ENCODE measurements at places on chromosomes 11 and 22.
A peak's percentile ranks its signal among the peaks of the same experiment; 100 is the strongest.

DNA sequence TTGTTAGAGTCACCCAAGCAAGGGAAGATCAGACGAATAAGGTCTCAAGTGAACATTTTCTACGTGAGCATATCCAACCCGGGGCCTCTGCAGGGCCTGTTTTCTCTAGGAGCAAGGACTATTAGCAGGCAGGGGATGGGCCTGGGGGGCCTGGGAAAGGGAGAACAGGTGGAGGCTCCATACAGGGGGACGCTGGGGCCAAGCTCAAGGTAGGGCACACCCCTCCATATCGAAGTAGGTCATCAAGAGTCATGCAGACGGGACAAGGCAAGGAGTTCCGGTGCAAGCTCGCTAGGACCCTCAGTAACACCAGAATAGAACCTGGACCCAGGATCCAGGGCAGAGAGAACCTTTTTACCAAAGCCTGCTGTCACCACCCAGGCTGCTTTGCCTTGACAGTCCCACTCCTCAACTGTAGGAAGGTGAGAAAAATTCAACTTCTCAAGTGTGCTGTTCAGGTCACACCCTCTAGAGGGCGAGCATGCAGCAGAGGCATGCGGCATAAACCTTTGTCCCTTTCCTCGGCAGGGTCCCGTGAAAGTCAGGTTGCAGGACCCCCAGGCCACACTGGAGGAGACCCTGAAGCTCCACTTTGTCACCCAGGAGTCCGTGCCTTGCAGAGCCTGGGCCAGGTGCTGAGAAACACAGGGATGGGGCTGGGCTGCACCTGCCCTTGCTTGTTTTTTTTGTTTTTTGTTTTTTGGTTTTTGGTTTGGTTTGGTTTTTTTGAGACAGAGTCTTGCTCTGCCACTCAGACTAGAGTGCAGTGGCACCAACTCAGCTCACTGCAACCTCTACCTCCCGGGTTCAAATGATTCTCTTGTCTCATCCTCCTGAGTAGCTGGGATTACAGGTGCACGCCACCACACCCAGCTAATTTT lies 8.6 kb upstream of the APOBEC3B start:
- DNase-seq = peak; percentile 37

DNA sequence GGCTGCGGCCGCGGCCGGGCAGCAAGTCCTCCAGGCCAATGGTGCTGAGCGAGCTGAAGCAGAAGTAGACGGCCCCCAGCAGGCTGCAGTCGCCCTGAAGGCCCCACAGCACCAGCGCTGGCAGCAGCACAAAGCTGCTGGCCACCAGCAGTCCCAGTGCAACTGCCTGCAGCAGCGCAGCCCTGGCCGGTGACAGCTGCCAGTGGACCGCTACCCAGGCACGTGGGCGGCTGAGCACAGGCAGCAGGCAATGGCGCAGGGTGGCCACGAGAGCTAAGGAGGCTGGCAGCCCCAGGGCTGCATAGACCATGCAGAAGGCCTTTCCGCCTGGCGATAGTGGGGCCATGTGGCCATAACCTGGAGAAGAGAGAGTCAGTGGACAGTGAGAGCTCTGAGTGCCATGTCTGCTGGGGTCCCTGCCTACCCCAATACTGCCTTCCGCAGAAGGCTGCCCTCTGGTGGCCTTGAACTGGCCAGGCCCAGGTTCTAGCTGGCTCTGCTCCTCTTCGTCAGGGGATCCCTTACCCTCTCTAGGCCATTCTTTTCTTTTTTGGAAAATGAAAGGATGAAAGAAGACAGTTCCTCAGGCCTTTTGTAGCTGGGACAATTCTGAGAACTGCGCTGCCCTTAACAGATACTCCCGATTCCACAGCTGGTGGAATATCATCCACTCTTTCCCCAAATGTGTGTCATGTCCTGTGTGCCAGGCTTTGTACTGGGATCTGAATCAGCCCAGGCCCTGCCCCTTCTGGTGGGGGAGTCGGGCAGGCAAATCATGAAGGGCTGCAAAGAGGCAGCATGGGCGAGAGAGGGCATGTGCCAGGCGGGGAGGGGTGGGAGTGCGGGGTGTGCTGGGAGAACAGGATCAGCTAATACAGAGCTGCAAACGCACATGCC lies 1.8 kb downstream of the KCNK7 start:
- no peak for DNase-seq

- no peak for DNase-seq
Measured at GRCh38 chr11:17547051-17547577, at the start of gene OTOG. Gene OTOG (plus strand): TSS chr11:17547259. CDS start chr11:17547373, 114 bp downstream.

DNA sequence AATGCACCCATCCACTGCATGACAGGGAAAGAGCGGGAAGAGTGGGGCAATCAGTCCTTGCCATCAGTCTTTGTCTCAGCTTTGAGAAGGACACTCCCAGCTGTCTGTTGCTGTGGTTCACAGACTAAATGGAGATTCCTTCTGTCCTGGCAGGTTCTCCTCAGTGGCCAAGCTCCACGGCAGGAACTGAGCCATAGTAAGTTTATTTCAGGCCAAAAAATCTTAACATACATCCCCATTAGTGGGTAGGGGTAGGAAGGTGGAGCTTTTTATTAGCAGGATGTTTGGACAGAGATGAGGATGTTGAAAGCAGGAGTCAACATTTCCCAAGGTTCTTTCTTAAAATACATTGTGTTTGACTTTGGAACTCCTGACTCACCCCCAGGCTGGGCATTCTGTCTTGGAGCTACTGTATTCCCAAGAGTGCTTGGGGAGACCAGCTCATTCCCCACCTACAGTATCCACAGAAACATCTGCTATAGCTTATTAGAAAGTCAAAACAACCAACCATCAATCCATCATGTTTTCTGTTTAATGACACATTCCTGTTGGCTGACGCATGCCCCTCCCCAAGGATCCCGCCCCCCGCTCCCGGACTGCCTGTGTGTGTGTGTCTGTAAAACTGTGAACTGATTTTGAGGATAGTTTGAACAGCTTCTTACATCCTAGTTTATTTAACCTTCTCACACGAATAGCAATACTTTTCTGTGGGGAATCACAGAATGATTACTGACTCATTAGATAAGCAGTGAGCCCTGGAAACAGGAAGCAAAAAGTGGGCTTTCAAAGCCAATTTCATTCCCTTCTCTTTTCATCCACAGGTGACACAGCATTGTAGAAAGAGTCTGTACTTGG lies 109.5 kb downstream of the CCDC81 start:
- DNase-seq = no peak

DNA sequence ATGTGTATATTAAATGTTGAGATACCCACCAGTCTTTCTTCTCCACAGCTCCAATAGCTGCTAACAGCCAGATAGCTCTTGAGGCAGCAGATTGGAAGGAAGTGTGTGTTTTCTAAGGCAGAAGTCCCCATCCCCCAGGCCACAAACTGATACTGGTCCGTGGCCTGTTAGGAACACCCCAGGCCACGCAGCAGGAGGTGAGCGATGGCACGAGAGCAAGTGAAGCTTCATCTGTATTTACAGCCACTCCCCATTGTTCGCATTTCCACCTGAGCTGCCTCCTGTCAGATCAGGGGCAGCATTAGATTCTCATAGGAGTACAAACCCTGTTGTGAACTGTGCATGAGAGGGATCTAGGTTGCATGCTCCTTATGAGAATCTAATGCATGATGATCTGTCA lies 12.7 kb downstream of the CCDC73 start:
- DNase-seq = no peak

GRCh38 chr11:78336877-78337553 lies 80.6 kb downstream of the GAB2 start:
- DNase-seq = no peak

- peak; percentile 77 for DNase-seq
Measured at GRCh38 chr11:117817368-117818040, 7.0 kb downstream of the FXYD2 start.

- no peak for DNase-seq
Measured at GRCh38 chr22:38424525-38425080, 30.4 kb downstream of the KCNJ4 start.

DNA sequence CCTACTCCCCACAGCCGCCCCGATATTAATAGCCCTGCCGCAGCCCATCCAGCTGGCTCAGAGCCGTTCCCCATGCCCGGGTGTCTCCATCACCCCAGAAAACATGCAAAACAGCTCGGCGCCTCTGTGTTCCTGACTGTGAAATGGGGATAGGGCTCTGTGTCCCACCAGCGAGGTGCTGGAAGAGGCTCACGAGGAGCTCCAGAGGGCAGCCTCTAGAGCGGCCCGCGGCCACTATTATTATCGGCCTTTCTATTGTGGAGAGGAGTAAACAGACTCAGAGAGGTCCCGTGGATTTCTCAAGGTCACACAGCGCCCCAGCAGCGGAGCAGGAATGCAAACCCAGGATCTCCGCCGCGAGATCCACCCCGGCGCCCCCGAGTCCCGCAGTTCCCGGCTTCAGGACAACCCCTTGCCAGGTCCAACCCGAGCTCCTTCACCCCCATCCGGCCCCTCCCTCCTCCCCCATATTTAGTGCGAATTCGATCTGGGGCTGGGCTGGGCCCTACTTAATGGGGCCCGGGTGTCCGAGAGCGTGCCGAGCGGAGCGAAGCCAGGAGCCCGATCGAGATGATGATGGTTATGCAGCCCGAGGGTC lies at the start of gene ACTN3:
Gene ACTN3, plus strand, starts transcription at position 536 of the 598 bp plus-strand sequence. Its CDS starts 35 bp downstream, at position 571.
- no peak for DNase-seq

- DNase-seq = peak; percentile 80
Measured at GRCh38 chr22:23144932-23145877, at the start of gene RAB36. Gene RAB36 (plus strand): TSS chr22:23145477. CDS start chr22:23146617, 1,140 bp downstream.

DNA sequence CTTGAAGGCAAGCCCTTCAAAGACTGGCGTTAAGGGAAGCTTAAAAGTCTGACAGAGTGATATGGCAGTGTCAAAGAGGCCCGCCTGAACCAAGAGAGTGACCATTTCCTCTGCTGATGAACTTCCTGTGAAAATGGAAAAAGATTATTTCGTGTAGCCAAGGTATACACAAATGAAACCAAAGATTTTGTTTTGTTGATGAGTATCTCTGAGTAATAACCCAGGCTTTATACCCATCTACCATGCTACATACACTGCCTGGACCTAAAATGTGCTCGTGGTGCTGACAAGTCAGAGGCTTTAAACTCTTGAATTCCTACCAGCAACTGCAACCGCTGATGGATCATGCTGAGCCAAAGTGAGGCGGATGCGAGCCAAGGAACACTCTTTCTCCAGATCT lies 21.0 kb upstream of the FNBP4 start:
- DNase-seq = no peak

DNA sequence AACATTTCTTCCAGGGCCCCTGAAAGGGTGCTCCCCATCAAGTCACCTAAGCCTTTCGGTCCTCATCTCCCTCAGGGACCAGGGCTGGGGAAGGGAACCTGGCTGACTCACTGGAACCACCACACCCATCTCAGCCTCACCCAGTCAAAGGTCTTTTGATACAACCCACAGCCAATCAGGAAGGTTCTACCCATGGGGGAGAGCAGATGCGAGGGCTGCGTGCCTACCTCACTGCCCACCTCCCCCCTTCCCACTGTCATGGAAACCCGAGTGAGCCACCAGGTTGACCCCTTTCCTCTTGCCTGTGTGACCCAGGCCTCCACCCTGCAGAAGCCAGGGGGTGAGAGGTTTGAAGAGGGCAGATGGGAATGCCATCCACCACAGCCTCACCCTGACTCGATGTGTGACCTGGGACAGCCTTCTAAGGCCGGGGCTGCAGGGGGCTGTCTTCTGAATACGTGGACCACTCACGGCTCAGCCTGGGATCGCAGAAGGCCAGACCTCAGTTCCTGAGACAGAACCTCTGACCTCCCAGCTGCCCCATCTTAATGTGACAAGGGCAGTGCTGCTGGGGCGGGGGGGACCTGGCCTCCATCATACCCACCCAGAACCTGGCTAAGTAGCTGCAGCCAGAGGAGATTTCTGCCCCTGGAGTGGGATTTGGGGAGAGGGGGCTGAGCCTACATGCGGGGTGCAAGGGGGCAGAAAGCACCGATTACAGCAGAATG lies 2.7 kb downstream of the MDK start:
- DNase-seq = no peak

- DNase-seq = no peak
Measured at GRCh38 chr22:44425694-44426045, 72.4 kb downstream of the RTL6 start.

- no peak for DNase-seq
Measured at GRCh38 chr11:122670131-122670530, 14.6 kb downstream of the UBASH3B start.

DNA sequence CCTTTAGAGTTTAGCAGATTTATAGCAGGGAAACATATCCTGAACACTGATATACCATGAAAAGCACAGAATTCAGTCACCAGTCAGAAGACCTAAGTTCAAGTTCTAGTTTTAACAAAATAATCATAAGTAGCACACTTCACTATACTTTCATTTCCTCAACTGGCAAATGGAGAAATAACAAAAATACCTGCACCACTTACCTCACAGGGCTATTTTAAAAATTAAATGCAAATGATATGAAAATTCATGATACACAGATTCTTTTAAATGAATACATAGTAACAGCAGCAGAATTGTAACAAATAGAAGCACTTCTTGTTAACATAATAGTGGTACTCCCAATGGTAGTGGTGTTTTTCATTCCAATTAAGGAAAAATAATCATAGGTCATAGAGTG lies 139.0 kb downstream of the FCHSD2 start:
- no peak for DNase-seq

DNA sequence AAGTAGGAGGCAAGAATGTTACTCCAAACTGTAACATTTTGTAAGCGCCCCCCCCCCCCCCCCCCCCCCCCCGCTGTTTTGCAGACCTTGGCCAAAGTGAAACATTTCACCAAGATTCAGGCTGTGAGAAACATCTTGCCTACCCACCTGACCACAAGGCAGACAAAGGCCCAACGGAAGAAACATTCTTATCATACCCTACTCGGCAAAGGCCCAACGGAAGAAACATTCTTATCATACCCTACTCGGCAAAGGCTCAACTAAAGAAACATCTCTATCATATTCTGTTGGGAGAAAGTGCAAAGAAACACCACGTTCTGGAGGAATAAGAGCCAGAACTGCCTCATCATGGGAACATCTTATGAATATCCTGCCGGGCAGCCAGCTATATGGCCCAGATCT lies 117.1 kb downstream of the JRKL start:
- DNase-seq = no peak

- DNase-seq = no peak
Measured at GRCh38 chr11:121965330-121965729, 150.7 kb downstream of the BLID start.

DNA sequence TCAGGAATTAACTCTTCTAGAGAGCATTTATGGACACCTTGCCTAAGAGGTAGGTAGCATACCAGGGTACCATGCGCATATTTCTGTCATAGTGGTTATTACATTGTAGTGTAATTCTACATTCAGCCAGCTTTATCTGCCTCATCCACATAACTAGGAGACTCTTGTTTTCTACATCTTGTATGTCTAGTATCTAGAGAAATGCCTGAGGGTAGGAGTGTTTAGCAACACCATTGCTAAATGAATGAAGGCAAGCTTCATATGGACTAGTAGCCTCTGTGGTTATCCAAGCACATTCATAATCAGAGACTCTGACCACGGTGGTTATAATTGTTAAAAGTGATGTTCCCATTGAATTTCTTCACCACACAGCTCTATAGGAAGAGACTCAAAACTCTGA lies 107.9 kb downstream of the NTM start:
- no peak for DNase-seq

GRCh38 chr11:84812471-84812969 lies 814.6 kb downstream of the DLG2 start:
- DNase-seq = no peak

DNA sequence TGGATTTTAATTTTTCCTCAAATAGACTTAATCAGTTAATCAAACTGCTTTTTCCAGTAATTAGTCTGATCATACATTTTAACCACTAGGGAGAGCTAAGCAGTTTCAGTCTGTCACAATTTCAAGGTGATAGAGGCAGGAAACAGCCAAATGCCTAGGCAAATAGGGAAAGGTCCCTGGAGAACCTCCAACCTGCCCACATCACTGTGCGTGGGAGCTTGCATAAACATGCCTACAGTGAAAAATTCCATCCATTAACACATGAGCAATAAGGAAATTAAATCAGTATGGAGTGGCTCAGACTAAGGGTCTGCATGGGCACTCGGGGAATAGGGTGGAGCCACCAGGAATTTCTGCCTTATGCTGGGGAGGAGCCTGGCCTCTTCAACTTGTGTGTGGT lies 74.6 kb downstream of the AASDHPPT start:
- no peak for DNase-seq
